ACHN (cell line): ENCODE measurements at places on chromosomes 1 and 21.

GRCh38 chr1:86453664-86454063 is 15.1 kb upstream of the CLCA1 start:
- no peak for DNase-seq

- peak; percentile 10 for DNase-seq
Observed at GRCh38 chr1:121558514-121558913, 373.7 kb downstream of the SRGAP2C start.

GRCh38 chr1:19087737-19088594 is 122.1 kb downstream of the UBR4 start:
- no peak for DNase-seq

DNA sequence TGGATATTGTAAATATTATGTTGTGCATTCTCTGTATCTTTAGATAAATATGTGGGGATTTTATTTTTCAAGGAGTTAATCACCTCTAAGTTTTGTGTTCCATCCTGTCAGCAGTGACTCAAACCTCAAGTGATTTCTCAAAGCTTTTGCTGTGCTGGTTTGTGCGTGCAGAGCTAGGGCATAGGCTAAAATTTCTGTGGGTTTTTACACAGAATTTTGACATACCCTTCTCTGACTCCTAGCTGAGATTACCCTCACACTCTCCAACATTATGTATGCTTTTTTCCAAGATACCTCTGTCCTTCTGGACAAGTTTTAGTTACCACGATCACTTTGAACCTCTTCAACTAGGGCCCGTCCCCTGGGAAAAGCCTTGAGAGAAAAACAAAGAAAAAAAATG is 384.9 kb downstream of the NCAM2 start:
- no peak for DNase-seq

DNA sequence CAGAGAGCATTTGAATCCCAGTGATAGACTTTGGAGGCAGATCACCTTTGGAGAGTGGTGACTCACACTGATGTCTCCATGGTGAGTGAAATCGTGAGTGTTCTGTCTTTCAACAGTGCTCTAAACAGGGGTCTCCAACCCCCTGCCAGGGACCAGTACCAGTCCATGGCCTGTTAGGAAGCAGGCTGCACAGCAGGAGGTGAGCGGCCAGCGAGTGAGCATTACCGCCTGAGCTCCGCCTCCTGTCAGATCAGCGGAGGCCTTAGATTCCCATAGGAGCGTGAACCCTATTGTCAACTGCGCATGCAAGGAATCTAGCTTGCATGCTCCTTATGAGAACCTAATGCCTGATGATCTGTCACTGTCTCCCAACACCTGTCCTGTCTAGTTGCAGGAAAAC is 61.8 kb upstream of the B3GALNT2 start:
- DNase-seq: no peak
